Pancreas (tissue), 10 donors: ENCODE measurements at places on chromosomes 5 and 9.
A peak's percentile ranks its signal among the peaks of the same experiment; 100 is the strongest.

- no peaks in the 10 kb centered on the region for H3K4me1 ChIP-seq
- no peak overlapping the region for H3K27ac ChIP-seq
- H3K27me3 ChIP-seq = no peaks in the 10 kb centered on the region
- H3K4me3 ChIP-seq = no peak overlapping the region
- no peak for DNase-seq
Observed at GRCh38 chr5:122749886-122750285, 25.0 kb upstream of the SNX2 start.

DNA sequence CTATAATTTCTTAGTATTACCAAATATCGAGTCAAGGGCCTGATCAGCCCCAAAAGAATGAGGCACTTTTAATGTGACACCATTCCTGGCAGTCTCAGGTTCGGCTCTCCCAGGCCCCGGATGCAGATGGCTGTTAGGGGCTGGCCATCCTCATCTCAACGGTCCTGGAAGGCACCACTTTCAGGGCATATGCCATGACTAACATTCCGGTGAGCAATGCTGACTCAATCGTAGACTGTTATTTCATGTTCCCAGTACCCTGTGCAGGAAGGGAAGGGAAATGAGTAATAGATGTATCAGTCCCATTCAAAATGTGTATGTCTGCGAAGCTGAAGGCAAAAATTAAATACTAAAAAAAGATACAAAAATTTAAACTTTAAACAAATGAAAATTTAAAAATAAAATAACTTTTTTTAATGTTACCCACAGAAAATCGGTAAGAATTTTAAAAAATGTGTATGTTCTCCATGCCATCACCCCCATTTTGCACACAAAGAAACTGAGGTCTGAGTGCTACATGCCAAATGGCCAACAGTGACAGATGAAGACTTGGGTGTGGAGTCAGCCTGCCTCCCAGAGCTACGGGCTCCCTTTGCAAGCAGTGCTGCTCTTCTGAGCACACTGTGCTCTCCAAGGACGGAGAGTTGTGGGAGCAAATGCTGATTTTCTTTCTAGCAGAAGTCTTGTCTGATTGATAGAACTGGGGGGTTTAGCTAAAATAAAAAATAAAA, 79.0 kb downstream of the GLDC start:
- no peaks in the 10 kb centered on the region for H3K27me3 ChIP-seq
- H3K4me1 ChIP-seq = no peaks in the 10 kb centered on the region
- no peak overlapping the region for H3K27ac ChIP-seq
- no peak for DNase-seq
- H3K4me3 ChIP-seq = no peak overlapping the region

- no peaks in the 10 kb centered on the region for H3K36me3 ChIP-seq
- no peak for DNase-seq
- H3K27me3 ChIP-seq = no peaks in the 10 kb centered on the region
- H3K4me3 ChIP-seq = no peak overlapping the region
- no peaks in the 10 kb centered on the region for H3K4me1 ChIP-seq
Observed at GRCh38 chr9:103261951-103262350, 266.8 kb downstream of the CYLC2 start.

DNA sequence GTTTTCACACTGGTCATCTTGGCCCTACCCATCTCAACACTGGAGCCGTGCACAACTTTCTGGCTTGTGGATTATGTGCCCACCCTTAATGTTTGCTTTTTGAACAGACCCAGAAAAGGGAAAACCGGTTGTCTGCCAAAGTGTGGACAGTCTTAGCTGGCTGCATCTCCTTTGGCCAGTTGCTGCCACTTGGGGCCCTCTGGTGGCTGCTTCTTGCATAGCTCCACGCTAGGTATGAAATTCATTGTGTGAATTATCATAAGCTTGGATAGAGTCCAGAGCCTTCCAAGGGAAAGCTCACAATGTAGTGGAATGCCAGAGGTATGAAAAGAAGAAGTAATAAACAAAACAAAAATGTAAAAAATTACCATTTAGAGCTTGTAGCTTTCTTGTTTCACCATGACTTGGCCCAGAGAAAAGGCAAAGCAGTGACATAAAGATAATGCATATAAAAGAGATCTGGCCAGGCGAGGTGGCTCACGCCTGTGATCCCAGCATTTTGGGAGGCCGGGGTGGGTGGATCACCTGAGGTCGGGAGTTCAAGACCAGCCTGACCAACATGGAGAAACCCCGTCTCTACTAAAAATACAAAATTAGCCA, 12.5 kb upstream of the SLC36A3 start:
- H3K27ac ChIP-seq = no peak overlapping the region
- no peaks in the 10 kb centered on the region for H3K27me3 ChIP-seq
- no peaks in the 10 kb centered on the region for H3K4me1 ChIP-seq
- no peaks in the 10 kb centered on the region for H3K36me3 ChIP-seq
- peak; percentile 87 for DNase-seq

DNA sequence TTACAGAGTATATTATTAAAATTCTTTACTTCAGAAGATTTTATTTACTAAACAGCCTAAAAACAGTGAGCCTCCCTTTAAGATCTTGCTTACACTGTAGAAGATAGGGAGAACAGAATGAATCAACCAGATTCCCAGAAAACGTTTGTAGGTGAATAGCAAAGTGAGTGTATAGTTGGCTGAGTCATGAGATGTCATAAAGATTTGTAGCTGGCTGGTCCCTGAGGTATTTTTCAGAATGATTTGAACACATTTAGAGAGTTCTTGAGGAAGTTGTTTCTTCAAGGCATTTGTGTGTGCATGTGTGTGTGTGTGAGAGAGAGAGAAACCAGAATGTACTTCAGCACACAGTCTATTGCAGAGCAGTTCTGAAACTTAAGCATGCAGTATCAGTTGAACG, 159.4 kb upstream of the PRR16 start:
- no peaks in the 10 kb centered on the region for H3K4me1 ChIP-seq
- H3K27ac ChIP-seq = no peak overlapping the region
- no peak for DNase-seq
- H3K36me3 ChIP-seq = no peaks in the 10 kb centered on the region

- DNase-seq = no peak
- no peak overlapping the region for H3K4me3 ChIP-seq
- H3K36me3 ChIP-seq = no peaks in the 10 kb centered on the region
- H3K27me3 ChIP-seq = no peaks in the 10 kb centered on the region
- H3K4me1 ChIP-seq = no peaks in the 10 kb centered on the region
- H3K27ac ChIP-seq = no peak overlapping the region
Observed at GRCh38 chr5:155974369-155974768, 352.6 kb upstream of the SGCD start.
